OCI-M1 (cell line): ENCODE measurements at places on chromosomes 1 and 21.

GRCh38 chr21:32819694-32820093 lies 48.1 kb upstream of the PAXBP1 start:
- DNase-seq = no peak

DNA sequence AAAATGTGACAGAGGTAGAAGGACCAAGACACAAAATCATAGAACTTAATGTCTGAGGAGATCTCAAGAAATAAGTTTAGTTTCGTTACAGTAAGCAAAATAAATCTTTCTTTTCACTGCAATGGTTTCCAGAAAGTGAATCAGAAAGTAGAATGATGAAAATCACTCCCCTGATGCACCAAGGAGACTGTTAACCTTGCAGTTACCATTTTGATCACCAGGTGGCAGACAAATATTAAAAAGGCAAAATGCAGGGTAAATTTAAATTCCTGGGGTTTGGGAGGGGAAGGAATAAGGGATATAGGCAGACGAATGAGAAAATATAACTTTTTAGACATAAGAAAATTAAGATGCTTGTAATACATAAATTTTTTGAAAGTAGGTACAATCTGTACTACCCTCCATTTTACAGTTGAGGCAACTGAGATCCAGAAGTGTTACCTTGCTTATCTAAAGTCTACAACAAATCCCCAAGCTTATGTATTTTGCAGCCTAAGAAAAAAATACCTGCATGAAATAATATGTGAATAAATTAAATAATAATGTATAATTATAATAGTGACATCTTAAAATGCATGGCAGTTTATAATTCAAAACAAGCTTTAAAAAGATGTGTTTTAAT lies 253.2 kb downstream of the CRB1 start:
- peak; percentile 77 for DNase-seq

GRCh38 chr1:21032741-21033140 lies 144.0 kb downstream of the EIF4G3 start:
- DNase-seq = no peak

DNA sequence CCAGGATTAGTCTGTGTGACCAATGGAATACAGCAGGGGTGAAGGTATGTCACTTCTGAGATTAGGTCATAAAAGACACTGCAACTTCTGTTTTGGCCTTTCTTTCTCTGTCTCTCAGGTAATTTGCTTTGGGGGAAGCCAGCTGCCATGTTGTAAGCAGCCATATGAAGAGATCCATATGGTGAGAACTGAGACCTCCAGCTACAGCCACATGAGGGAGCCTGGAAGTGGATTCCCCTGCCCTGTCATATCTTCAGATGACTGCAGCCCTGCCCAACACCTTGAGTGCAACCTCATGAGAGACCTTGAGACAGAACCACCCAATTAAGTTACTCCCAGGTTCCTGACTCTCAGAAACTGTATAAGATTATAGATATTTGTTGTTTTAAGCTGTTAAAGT lies 70.1 kb upstream of the ESRRG start:
- DNase-seq = no peak

DNA sequence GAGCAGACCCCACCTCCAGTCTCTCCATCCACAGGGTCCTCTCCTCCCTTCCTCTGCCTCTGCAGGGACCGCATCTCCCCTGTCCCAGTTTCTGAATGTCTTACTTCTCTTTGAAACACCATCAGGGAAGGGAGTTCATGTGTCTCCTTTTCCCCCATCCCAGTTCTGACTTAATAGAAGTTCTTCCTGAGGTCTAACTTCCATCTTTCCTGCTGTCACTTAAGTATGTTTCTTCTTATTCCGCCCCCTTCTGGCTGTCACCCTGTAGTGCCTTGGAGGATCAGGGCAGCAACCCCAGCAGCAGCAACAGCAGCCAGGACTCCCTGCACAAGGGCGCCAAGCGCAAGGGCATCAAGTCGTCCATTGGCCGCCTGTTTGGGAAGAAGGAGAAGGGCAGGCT lies 29.3 kb downstream of the MYOG start:
- no peak for DNase-seq

DNA sequence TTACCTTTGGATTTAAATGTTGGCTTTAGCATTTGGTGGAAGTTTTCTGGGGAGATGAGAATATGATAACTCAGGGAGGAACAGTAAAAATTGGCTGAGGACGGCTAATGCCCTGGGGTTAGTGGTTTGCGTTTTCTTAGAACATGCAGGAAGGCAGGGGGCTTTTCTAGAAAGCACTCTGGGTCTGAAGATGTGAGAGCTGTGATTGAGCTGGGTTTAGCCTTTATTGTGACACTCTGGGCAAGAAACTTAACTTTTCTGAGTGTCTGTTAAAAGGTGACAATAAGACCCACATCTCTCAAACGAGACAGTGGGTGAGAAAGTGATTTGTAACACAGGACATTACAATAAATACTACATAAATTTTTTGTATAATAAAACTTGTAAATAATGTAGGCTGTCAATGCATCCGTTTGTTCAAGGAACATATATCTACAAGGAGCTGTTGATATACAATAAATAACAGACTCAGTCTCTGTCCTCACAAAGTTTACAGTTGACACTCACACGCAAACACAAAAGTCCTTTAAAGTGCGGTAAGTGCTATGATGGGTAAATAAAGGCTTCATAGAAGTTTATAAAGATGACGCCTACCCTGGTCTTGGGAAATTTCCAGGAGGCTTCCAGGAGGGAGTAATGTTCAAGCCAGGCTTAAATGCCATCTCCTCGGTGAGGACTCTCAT lies 49.5 kb upstream of the MRPS6 start:
- DNase-seq = no peak

DNA sequence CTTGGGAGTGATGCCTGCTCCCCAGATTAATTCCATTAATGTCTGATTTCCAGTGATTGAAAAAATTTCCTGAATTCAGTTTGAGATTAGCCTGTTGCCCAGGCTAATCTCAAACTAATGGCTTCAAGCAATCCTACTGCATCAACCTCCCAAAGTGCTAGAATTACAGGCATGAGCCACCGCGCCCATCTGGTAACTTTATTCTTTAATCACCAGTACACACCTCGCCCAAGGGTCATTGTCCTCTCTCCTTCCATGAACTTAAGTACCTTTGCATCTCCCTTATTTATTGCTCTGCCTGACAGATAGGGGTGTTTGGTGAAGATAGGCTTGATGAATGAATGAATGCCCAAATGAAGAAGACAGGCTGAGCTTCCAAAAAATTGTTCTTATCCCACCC lies 366.5 kb downstream of the SIPA1L2 start:
- DNase-seq = no peak

GRCh38 chr1:1616045-1616790 lies 918 bp downstream of the MIB2 start:
- peak; percentile 22 for DNase-seq

DNA sequence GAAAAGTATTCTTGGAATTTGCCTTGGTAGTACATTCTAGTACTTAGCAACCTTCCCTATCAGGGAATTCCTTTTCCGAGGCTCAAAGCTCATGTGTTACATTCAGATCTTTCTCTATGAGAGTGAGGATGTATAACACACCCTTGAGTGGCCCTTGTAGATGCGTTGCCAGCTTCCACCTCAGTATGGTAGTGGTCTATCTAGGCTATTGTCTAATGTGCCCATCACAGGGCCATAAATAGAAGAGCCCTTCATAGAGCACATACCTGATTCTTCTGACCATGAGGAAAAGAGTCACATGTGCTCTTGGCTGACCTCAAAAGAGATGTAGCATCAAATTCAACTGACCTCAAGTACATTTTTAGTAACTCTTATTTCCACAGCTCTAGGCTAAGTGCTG lies 14.0 kb upstream of the ZC3H11B start:
- no peak for DNase-seq

- DNase-seq = no peak
Observed at GRCh38 chr1:113247782-113248181, 142.5 kb upstream of the MAGI3 start.

- DNase-seq = no peak
Observed at GRCh38 chr1:6588128-6588892, 8.5 kb downstream of the ZBTB48 start.

GRCh38 chr1:33349778-33350610 lies 29.1 kb upstream of the A3GALT2 start:
- DNase-seq = peak; percentile 86

GRCh38 chr1:162463021-162463420 lies 34.6 kb upstream of the UHMK1 start:
- peak; percentile 35 for DNase-seq

- DNase-seq = peak; percentile 75
Observed at GRCh38 chr1:28510273-28510969, 4.6 kb downstream of the RCC1 start.

GRCh38 chr1:66809736-66810326 lies 8.8 kb upstream of the INSL5 start:
- DNase-seq = peak; percentile 8

GRCh38 chr1:201893431-201893830 lies 4.7 kb downstream of the SHISA4 start:
- no peak for DNase-seq

GRCh38 chr1:180270530-180271271 lies 40.6 kb downstream of the LHX4 start:
- DNase-seq = no peak

DNA sequence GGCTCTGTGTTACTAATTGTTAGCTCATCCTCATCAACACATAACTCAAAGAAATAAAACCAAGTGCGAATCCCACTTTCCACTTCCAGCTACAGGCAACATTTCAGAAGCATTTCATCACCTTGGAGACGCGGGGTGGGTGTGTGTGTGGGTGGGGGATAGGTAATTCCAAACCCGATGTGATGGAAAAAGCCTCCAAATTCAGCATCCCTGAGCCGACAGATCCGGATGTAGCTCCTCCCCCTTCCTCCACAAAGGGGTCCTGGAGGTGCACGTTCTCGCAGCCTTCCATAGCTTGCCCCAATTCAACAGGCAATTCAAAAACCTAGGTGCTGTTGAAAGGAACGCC lies 486 bp downstream of the HSPA13 start:
- DNase-seq = peak; percentile 61

DNA sequence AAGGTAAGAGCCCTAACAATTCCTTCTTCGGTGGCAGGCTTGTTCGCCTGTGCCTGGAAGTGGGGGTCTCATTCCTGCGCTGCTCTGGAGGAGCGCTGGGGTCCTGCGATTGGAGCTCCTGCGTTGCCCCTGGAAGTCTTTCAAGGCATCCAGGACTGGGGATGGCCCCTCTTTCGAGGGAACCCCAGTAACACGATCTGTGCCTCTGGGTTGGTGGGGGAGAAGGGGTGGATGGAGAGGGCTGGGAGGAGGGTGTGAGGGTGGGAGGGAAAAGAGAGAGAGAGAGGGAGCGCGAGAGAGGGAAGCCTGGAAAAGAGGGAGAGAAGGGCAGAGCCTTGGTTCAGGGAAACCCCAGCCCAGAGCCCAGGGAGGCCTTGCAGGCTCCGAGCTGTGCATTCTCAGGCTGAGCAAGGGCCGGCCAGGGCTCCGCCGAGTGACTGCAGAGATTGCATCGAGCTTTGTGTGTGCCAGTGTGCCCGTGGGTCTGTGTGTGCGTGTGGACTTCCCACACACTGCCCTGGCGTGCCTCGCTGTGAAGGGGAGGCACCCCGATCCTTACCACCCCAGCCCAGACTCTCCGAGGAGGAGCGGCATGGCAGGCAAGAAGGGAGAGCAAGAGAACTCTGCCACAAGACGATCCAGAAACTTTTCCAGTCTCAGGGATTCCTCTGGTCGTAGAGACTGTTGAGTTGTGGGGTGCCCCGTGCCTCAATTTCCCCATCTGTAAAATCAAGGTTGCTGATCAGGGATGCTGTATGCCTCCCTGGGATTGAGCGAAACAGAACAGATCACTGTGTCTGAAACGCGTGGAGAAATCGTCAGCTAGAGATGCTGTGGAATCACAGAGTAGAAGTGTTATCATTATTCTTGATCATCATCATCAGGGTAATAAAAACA lies 619 bp downstream of the BCL9 start:
- no peak for DNase-seq

GRCh38 chr1:1906185-1907097 lies 8.6 kb upstream of the CALML6 start:
- peak; percentile 92 for DNase-seq

- DNase-seq = no peak
Observed at GRCh38 chr1:115975569-115976061, 698 bp upstream of the SLC22A15 start.

DNA sequence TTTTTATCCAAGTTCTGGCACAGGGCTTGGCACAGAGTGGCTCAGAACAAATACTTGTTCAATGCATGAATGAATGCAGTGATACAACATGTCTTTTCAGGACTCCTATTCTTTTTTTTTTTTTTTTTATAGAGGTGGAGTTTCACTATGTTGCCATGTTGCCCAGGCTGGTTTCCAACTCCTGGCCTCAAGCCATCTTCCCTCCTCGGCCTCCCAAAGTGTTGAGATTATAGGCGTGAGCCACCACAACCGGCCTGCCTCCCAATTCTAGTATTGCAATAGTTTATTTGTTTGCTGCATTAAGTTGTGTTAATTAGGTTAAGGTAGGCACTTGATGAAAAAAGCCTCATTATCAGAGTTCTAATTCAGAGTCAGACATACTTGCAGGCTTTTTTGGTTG lies 17.9 kb downstream of the UBE4B start:
- DNase-seq = no peak

DNA sequence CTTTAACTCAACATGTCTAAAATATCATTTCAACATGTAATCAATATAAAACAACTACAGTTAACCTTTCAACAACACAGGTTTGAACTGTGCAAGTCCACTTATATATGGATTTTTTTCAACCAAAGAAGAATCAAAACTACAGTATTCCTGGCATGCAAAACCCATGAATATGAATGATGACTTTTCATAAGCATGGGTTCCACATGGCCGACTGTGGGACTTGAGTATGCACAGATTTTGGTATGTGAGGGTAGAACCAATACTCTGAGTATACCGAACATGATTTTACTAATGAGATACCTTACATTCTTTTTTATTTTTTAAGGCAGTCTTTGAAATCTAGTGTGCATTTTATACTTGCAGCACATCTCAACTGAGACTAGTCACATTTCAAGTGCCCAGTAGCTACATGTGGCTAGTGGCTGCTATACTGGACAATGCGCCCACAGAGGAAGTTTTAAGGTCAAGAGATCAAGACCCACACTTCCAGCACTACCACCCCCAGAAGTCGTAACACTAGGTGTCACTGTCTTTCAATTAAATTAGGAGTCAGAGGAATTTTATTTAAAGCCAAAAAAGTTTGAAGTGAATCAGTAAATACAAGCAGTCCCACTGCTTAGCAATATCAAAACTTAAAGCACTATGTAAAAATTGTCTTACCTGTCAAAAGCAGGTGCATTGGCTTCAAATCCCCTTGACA lies 40.0 kb downstream of the SYNJ1 start:
- peak; percentile 38 for DNase-seq

- peak; percentile 78 for DNase-seq
Observed at GRCh38 chr1:20184481-20184900, 1.4 kb upstream of the UBXN10 start.

DNA sequence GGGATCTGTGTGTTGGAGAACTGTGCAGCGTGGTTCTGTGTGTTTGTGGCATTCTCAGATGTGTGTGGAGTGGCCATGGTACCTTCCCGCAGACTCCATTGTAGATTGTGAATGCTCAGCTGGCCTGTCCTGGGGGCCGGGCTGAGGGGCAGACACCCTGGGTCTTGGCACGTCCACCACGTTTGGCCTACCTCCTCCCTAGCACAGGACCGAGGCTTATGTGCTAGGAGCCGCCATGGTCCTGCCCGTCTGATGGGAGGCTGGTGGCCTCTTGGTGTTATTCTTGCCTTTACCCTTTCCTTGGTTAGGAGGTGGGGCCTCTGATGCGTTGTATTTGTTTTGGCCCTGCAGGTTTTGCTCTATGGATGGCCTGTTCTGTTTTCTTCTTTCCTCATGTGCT lies 25.1 kb downstream of the SNAP47 start:
- no peak for DNase-seq
